ENCODE measurements at places on chromosomes 12 and 14. TPM values are rescaled to one million over a fixed set of nuclear protein-coding genes. Genes with fewer than 3 reads are reported as not detected.
A peak's percentile ranks its signal among the peaks of the same experiment; 100 is the strongest.

The AP1G2 gene
- polyA plus RNA-seq: 89.8 TPM

The BCAT1 gene
- polyA plus RNA-seq: 45.8 TPM

The LHX5 gene
- polyA plus RNA-seq: not detected

The MAX gene
- polyA plus RNA-seq: 58.7 TPM

The LRRC43 gene
- polyA plus RNA-seq: 6.6 TPM

The ANKRD33 gene
- 0.26 TPM for polyA plus RNA-seq

The CEBPE gene
- not detected for polyA plus RNA-seq

The TAS2R9 gene
- not detected for polyA plus RNA-seq

The LYZ gene
- 26.6 TPM for polyA plus RNA-seq

GRCh38 chr12:14993537-14994266, 20.9 kb downstream of the PDE6H start:
- no peak for DNase-seq

GRCh38 chr14:101062065-101062450, 158.5 kb upstream of the RTL1 start:
- DNase-seq: no peak

- peak; percentile 21 for DNase-seq
Observed at GRCh38 chr14:70073924-70074566, 114.7 kb downstream of the SLC8A3 start.

DNA sequence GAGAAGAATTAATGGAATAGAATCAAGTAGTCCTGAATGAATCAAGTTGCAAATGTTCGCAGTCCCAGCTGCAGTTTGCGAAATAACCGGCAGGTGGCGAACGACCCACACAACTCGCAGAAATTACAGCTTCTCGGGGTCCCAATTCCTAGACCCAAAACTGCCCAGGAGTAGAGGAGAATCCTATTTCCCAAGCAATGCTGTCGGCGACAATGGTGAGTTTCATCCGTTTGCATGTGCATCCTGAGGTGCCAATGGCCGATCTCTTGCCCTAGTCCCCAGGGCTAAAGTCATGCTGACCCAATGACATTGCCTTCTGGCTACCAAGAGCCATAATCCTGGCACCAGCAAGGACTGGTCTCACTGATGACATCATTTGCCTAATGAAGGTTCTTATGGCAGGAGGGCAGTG, 8.5 kb upstream of the ASCL1 start:
- DNase-seq: no peak

DNA sequence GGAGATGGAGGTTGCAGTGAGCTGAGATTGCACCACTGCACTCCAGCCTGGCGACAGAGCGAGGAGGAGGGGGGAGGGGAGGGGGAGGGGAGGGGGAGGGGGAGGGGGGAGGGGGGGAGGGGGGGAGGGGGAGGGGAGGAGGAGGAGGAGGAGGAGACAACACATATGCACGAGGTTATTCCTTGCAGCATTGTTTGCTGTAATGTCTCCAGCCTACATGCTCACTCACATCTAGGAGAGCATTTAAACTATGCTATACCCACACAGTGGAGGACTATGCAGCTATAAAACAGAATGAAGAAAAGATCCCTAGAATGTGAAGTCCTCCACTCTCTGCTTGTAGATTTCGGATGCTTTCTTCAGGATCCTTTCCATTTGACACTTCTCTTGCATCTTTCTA, 3.5 kb upstream of the HIGD1C start:
- DNase-seq: no peak

- DNase-seq: no peak
Observed at GRCh38 chr12:27491226-27491625, 32.8 kb upstream of the PPFIBP1 start.

DNA sequence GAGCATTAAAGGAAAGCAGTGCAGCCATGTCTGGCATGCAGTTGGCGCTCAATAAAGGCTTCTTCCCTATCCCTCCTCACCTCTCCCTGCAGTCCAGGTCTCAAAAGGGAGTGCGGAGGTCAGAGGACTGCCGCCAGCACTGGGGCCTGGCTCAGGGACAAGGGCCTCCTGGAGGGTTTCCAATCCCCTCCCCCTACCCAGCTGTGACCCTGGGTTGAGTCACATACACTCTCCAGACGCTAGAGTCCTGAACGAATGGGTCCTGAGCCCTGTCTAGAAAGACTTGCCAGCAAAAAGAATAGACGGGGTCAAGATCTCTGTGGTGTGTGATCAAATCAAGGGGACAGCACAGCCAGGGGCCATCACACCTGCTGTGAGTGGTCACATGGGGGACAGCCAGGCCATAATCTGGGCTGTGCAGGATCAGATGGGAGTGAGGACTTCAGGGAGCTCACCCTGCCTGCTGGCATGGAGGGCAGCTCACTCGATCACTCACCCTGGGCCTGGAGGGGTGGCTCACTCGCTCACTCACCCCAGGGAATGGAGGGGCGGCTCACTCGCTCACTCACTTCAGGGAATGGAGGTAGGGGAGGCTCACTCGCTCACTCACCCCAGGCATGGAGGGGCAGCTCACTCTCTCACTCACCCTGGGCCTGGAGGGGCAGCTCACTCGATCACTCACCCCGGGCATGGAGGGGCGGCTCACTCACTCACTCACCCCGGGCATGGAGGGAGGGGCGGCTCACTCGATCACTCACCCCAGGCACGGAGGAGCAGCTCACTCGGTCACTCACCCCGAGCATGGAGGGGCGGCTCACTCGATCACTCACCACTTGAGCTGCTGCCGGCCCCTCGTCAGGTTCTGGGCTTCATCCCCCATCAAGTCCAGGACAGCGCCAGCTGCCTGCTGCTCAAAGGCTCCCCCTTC, 12.8 kb downstream of the CFAP73 start:
- no peak for DNase-seq

- no peak for DNase-seq
Observed at GRCh38 chr12:120242275-120242799, 23.2 kb downstream of the PXN start.

GRCh38 chr14:41505491-41505890, 101.2 kb upstream of the LRFN5 start:
- DNase-seq: no peak

- no peak for DNase-seq
Observed at GRCh38 chr12:115222220-115222619, 538.2 kb upstream of the TBX3 start.

DNA sequence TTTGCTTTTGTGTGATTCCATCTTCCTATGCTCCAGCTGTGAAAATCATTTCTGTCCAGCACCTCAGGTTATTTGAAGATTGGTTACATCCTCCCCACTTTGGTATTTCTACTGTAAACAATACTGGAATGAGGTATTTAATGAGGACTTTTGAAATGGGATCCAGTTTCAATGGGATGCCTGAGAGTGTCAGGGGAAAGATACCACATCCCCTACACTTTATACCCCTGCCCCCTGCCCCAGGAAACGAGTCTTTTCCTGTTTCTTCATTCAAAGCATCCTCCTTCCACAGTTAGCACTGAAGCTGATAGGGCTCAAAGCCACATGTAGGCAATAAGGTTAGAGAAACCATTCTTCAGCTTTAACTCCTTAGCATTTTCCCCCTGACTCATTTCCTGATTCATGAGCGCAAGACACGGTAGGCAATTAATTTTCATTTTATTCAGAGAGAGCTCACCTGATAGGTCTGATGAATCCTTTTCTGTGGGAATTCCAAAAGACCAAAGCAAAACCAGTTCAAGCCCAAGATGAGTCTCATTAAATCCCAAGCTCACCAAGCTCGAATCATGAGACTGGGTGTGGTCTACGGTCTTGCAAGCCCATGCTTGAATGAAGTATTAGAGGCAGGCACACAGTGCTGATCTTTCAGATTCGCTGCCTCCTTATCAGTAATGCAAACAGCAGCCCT, 143.6 kb upstream of the CRY1 start:
- DNase-seq: no peak

GRCh38 chr12:131597333-131597732, 113.6 kb upstream of the SFSWAP start:
- no peak for DNase-seq

GRCh38 chr14:93629643-93630042, 158.6 kb downstream of the PRIMA1 start:
- DNase-seq: no peak

- DNase-seq: no peak
Observed at GRCh38 chr12:117440384-117440783, 79.0 kb upstream of the NOS1 start.
